ENCODE measurements at places on chromosomes 12 and 14.

DNA sequence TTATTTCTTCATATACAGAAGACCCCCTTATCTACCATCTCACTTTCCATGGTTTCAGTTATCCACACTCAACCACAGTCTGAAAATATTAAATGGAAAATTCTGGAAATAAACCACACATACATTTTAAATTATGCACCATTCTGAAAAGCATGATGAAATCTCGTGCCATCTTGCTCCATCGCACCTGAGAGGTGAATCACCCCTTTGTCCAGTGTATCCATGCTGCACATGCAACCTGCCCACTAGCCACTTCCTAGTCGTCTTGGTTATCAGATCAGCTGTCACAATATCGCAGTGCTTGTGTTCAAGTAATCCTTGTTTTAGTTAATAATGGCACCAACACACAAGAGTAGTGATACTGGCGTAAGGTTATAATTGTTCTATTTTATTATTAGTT lies 145.7 kb downstream of the C12orf42 start:
- DNase-seq: no peak

GRCh38 chr12:43337571-43338444 lies 214.2 kb downstream of the ADAMTS20 start:
- no peak for DNase-seq

- DNase-seq: no peak
Measured at GRCh38 chr14:78700236-78700635, 530.1 kb downstream of the NRXN3 start.

DNA sequence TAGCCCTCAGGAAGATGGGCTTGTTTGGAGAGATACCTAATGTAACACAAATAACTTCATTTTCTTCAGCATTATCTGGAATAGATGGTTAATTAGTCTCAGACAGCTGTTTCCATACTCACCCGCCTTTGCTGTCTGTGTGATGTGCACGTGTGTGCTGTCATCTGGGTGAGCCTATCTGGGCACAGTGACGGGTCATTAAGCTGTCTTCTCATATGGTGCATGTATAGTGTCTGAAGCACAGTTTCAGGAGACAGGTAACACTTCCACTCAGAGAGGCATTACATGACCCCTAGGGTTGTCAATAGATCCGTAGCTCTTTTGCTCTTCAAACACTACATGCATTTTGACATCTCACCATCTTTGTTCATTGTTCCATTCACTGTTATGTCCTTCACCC lies 493.3 kb downstream of the APAF1 start:
- DNase-seq: no peak

DNA sequence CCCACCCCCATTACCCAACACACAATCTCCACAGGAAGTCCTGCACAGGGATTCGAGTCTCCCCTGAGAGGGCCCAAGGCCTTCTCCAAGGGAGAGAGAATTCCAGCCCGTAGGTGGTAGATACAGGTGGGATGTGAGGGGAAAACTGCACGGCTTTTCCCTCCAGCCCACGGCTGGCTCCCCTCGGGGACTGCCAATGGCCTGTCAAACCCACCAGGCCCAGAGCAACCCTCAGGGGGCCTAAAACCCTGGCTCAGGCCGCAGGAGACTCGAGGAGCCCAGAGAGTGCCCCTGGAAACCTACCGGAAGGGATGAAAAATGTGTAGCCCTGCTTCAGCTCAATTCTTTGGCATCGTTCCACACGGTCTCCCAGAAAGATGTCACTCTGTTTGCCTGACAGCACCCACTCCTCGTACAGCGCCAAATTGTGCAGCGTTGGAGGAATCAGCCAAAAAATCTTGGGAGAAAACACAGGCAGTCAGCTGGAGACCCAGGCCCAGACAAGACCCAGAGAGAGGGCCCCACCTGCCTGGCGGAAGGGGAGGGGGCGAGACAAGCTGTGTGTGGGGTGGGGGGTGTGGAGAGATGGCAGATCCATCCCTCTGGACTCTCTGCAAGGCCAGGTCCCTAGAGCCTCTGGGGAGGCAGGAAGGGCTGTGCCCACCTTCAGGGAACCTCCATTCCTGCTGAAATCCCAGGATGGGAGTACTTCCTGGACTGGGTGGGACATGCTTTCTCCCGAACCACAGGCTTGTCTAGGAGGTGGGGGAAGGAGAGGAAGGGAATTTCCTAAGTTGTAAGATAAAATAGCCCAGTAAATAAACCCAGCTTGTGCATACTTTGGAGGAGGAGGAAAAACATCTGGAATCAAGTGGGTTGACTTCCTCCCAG lies 48.1 kb downstream of the KDM2B start:
- no peak for DNase-seq

GRCh38 chr14:55707365-55707804 lies 127.4 kb downstream of the KTN1 start:
- no peak for DNase-seq

DNA sequence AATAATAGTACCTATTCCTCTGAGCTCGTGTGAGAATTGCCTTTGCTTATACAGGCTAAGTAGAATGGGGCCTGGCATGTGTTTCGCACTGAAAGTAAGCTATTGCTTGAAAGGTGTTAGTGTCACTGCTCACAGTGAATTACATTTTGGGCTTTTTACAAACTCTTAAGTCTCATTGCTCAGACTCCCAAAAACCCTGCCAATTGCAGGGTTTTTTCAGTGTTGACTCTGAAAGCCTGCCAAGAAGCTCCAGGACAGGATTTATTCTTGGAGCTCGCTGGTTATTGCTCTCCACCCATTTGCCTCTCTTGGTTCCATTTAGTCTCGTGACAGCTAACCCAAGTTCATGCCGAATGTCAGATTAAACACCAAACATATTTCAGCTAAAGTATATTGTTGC lies 39.8 kb downstream of the NOPCHAP1 start:
- no peak for DNase-seq

- no peak for DNase-seq
Measured at GRCh38 chr12:47801170-47801903, 18.4 kb downstream of the HDAC7 start.

DNA sequence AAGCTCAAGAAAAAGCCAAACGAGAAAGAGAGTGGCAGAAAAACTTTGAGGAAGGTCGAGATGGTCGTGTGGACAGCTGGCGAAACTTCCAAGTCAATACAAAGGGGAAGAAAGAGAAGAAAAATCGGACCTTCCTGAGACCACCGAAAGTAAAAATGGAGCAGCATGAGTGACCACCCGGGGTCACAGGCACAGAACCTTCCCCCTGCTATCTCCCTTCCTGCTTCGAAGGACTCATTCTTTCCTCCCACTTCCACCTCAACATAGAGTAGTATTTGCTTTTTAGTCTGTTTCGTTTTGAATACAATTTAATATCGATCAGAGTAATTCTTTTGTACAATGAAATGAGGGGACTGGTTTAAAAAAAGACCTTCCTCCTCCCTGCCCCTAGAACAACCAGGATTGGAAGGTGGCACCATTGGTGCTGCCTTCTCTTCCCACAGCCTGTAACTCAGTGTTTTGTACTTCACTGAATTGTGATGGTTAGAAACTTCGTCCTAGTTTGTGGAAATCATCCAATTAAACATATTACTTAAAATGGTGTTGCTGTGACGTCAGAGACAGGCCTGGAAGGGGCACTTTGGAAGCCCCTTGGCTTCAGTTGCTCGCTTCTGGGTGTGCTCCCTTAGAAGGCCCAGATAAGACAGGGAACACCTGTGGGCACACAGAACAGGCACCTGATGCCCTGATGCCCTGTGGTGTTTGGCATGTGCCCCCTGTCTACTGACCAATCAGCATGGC lies 26.1 kb upstream of the NFKBIA start:
- no peak for DNase-seq

DNA sequence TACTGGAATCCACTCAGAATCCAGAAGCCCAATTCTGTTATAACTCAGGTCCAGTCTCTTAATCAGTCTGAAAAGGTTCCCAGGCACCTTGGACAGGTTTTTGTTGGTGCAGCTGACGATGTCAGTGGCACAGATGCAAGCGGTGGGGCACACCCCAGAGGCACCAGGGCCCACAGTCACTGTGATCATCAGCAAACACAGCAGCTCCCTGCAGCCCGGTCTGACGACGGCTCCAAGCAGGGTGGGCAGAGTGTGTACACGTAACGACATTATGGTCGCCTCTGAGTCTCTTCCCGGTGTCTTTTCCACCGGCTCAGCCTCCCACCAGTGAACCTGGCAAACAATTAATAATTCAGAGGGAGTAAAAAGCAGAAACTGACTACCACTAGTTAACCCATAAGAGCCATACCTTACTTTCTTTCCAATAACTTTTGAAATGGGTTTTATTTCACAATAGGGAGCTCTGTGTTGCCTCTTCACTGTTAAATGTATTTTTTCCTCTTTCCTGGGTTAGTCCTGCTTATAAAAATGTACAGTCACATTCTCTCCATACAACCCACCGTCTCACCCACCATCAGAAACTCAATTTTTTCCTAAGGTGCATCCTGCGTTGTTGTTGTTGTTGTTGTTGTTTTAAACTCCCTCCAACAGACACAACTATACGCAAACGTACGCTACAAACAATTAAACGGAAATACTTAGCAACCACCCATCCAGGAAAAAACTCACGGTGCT lies 521 bp upstream of the PCED1B start:
- DNase-seq: no peak

GRCh38 chr14:83300476-83301064 lies 1766.9 kb upstream of the SEL1L start:
- DNase-seq: peak; percentile 9

- DNase-seq: no peak
Measured at GRCh38 chr12:65232476-65233077, 45.9 kb upstream of the MSRB3 start.

DNA sequence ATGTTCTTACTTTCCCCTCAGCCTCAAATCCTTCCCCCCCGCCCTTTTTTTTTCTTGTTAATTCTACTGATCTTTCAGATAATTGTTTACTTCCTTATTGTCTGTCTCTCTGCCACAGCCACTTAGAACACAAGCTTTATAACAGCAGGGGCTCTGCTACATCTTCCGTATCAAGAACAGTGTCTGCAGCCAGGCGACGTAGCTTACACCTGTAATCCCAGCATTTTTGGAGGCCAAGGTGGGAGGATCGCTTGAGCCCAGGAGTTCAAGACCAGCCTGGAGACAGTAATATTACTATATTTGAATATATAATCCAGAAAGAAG lies 5.4 kb downstream of the SOS2 start:
- DNase-seq: no peak

DNA sequence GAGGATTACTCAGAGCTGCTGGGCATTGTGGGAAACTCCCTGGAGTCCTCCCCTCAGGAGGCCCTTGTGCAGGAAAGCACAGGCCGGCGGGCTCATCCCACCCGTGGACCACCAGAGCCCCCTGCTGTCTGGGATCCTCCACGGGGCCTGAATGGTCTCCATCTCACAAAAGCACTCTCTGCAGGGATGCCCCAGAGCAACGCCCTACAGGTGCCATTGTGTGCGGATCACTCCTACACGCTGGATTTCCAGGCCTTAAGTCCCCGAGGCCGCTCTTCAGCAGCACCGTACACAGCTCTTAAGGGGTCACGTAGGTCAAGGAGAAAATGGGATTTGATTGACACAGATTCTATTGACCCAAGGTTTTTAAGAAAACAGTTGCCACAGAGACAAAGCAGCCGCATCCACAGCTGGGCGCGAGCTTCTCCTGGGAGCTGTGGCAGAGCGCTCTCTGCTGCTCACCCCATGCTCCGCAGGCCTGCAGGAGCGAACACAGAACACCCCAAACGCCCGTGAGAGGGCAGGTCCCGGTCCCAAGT lies 36.7 kb upstream of the RIMBP2 start:
- no peak for DNase-seq

GRCh38 chr12:65868878-65869277 lies 44.6 kb downstream of the HMGA2 start:
- DNase-seq: no peak

DNA sequence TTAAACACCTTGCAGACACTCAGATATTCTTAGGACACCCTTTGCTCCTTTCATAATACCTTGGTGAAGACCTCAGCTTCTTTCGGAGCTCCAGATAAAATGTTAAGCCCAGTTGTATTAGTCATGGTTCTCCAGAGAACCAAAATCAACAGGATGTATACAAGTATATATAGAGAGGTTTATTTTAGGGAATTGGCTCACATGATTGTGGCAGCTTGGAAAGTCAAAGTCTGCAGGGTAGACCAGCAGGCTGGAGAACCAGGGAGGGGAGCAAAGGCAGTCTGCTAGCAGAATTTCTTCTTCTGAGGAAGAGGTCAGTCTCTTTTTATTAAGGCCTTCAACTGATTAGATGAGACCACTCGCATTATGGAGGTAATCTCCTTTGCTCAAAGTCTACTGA lies 6.9 kb upstream of the IGF1 start:
- DNase-seq: no peak

DNA sequence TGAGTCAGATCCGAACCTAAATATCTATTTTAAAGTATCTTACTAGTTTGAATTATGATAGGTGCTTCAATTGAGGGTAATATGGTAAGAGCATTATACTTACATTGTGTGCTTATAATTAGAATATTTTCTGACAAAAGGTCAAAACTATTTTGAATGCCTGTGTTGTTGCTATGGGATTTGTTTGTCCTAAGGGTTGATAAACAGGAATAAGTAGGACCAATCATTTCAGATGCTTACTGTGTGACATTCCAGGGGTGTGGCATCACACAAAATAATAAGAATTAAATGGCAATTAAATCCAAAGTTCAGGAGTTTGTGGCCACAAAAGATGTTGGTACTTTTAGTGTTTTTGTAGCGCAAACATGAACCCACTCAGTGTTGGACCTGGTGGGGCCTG lies 256.2 kb upstream of the DDHD1 start:
- DNase-seq: no peak

GRCh38 chr14:70002589-70003346 lies 123.6 kb downstream of the SMOC1 start:
- no peak for DNase-seq

DNA sequence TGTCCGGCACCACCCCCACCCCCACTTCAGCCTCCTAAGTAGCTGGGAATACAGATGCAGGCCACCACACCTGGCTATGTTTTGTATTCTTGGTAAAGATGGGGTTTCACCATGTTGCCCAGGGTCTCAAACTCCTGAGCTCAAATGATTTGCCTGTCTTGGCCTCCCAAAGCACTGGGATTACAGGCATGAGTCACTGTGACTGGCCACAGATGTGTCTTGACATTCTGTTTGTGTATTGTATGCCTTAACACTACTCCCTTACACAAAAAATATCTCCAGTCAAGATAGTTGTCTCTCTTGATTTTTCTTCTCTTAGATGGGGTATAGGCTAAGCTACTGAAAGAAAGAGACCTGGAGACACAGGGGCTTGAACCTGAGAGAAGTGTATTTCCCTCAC lies 17.6 kb downstream of the CLEC14A start:
- DNase-seq: no peak
